EL (cell line): ENCODE measurements at places on chromosomes 1 and 21.
A peak's percentile ranks its signal among the peaks of the same experiment; 100 is the strongest.

DNA sequence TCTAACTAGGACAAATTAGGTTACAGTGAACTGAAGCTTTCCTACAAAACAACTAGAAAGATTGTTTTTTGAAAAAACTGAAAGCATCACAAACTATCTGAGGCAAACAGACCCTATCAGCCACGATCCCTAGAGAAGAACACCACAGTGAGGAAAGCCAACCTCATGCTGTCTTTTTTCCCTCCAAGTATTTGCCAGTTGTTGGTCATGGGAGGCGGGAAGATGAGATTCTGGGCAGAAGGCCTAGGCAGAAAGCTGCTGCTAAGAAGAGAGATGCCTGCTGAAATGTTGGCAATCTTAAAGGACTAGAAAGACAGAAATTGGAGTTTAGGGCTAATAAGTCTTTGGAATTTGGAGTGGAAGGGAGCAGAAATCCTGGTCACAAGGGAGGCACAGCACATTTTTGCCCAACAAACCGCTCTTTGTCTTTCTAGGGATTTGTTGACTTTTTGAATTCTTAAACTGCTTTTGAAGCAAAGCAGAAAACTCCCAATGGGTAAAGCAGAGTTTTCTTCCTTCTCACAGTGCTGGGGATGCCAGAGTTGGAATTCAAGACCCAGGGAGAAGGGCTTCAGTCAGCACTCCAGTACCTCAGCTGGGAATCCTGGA, 83.9 kb downstream of the MT1HL1 start:
- DNase-seq: no peak

GRCh38 chr1:234188454-234188792, 184.8 kb upstream of the COA6 start:
- DNase-seq: no peak

DNA sequence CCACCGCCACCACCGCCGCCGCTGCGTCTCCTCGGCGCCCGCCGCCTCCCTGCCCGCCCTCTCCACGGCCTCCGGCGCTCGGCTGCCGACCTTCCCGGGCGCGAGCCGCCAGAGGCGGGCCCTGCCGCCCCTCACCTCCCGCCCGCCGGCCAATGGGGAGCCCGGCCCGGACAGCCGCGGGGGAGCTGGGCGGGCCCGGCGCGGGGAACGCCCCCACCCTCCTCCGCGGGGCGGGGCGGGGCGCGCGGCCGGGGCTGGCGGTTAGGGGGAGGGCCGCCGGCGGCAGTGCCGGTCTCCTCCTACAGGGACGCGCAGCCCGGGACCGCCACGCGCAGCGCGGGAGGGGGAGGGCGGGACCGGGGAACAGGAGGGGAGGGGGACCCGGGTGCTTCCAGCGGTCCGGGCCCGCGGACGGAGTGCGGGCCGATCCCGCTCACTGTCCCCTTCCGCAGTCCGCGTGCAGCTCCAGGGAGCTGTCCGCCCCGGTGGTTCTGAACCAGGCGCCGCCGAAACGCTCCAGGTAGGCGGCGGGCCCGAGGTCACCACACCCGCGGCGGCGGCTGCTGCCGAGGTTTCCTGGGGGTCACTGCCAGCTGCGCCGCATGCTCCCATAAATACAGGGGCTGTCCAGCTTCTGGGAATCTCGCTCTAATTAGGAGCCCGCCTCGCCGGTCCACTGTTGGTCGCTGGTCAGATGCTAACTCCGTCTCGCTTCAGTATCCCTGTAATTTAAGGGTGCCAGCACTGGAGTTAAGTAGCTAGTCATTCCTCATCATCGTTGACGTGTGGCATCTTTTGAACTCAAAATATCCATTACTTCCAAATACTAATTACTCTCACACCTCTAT, at the start of gene PGBD5:
Gene PGBD5, minus strand, starts transcription at position 87 of the 848 bp plus-strand sequence. CDS start 404 bp downstream, outside the sequence.
- DNase-seq: peak; percentile 58

GRCh38 chr1:224383218-224383617, 26.5 kb downstream of the CNIH4 start:
- DNase-seq: no peak

- DNase-seq: peak; percentile 43
These were observed 62.8 kb downstream of the MAGI3 start for GRCh38 chr1:113452921-113453770.

GRCh38 chr1:100184536-100184935, 6.5 kb upstream of the LRRC39 start:
- no peak for DNase-seq
